ENCODE measurements at places on chromosomes 16 and 17.

GRCh38 chr17:3647769-3648555, 11.4 kb downstream of the CTNS start:
- no peak for DNase-seq

- DNase-seq: no peak
Measured at GRCh38 chr17:16433514-16433913, 18.1 kb downstream of the TRPV2 start.

DNA sequence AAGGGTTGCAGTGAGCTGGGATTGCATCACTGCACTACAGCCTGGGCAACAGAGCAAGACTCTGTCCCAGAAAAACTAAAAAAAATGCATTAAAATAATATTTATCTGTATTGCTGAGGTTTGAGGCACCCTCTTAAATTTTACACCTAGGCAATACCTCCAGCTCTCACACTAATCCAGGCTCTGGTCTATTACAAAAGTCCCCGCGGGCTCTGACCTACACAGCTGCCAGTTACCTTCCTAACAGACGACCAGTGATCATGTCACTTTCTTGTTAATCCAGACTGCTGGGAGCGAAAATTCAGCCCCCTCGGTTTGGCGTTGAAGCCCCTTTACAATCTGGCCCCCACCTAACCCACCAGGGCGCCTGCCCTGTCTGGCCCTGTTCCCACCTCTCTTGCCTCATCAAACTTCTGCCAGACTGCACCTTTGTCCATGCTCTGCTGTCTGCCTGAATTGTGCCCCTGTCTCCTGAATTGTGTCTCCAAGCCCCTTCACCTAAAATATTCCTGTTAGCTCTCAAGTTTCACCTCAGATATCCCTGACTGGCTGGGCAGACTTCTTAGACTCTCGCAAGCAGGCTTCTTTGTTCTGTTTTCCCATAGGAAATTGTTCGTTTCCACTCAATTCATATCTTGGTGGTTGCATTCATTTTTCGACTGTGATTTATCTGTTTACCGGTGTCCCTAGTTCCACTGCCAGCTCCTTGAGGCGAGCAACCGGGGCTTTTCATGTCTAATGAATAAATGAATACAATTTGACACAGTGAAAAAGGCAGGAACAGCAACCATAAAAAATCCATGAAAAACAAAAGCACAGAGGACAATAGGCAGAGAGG, 65.9 kb downstream of the PITPNC1 start:
- no peak for DNase-seq

DNA sequence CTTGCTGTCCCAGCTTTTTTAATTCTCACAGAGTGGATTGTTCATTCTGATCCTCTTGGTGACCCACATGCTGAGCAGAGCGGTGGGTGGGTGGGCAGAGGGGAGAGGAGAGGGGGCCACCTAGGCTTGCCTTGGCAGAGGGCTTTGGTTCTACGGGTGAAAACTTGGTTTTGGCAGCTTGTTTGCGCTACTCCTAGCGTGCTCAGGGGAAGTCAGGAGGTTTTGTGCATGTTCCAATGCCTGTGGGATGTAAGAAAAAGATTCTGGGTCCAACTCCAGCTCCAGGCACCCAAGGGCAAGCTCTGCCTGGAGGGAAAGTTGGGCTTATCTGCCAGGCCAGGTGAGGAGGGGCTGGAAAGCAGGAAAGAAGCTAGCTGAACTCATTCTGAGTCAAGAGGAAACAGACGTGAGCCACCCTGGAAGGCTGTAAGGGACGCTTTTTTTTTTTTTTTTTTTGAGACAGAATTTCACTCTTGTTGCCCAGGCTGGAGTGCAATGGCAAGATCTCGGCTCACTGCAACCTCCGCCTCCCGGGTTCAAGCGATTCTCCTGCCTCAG, 169.1 kb downstream of the WSCD1 start:
- DNase-seq: no peak

DNA sequence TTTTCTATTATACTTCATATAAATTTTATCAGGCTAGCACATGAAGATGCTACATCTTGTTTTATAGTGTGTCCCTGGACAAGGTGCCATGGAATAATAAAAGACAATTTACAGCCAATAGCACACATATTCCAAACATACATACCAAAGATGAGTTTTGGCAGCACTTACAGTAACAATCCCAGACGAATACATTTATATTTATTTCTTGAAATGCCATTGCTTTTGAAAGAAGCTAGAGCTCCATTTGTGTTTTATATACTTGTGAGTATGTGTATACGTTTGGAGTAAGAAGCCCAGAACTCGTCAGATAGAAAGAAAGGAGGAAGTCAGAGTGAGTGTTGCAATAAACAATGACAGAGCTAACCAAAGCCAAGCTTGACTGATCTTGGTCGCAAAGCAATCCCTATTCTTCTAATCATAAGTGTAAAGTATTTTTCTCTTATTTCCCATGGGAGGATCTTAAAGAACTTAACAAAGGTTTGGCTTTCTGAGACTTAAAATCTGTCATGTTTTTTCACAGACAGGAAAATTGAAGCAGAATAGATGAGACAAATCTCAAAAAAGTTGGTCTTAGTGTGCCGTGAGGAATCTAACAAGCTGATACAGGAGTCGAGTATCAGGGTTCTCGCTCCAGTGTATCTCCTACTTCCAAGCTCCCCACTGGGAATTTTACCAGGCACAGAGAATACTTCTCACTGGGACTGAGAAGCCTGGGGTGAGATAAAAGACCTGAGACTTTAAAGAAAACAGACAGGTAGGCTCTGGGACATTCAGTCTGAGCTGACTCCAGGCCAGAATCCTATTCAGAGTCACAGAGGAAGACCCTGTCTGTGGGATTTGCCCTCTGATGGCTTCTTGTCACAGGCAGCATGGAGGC, 175.4 kb downstream of the AATF start:
- no peak for DNase-seq

GRCh38 chr17:40611840-40612474, 35.7 kb downstream of the SMARCE1 start:
- no peak for DNase-seq

- no peak for DNase-seq
Measured at GRCh38 chr16:16012144-16012543, 62.7 kb downstream of the ABCC1 start.

- no peak for DNase-seq
Measured at GRCh38 chr16:528111-529011, 849 bp downstream of the CAPN15 start.

DNA sequence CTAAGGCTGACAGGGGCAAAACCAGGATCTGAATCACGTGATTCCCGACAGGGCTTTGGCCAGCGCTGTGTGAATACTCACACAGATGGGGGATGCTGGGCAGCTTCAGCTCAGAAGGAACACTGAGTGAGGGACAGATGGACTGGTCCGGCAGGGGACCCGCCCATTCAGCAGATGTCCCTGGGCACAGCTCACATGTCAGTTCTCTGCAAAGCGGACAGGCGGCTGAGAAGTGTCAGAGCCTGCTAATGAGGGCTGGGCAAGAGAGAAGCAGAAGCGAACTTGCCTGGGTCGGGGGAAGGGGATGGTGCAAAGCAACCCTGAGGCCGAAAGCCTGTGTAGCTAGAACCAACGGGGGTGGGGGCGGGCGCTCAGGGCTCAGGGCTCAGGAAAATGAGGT, 11.9 kb upstream of the GLIS2 start:
- DNase-seq: no peak

- no peak for DNase-seq
Measured at GRCh38 chr17:15264542-15264941, 584 bp downstream of the PMP22 start.

DNA sequence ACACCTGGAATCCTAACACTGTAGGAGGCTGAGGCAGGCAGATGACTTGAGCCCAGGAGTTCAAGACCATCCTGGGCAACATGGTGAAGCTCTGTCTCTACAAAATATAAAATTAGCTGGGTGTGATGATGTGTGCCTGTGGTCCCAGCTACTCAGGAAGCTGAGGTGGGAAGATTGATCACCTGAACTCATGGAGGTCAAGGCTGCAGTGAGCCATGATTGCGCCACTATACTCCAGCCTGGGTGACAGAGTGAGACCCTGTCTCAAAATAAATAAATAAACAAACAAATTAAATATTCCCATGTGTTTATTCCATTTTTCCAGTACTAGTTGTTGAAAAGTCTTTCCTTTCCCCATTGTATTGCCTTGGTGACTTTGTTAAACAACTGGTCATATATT, 74.8 kb upstream of the DNAH17 start:
- DNase-seq: no peak

All from stimulated activated CD8-positive, alpha-beta memory T cell treated with anti-CD3 and anti-CD28 coated beads, Interleukin-15, amount 100 ng/mL, for 1 hour (primary cell).